SK-N-SH treated with all-trans-retinoic acid at 6 μM for 48 hours (cell line): ENCODE measurements at places on chromosomes 11 and 22.

GRCh38 chr11:7514099-7514591 is 346 bp downstream of the PPFIBP2 start:
- no peak; the same call in 1 of the 3 replicates for ATAC-seq

DNA sequence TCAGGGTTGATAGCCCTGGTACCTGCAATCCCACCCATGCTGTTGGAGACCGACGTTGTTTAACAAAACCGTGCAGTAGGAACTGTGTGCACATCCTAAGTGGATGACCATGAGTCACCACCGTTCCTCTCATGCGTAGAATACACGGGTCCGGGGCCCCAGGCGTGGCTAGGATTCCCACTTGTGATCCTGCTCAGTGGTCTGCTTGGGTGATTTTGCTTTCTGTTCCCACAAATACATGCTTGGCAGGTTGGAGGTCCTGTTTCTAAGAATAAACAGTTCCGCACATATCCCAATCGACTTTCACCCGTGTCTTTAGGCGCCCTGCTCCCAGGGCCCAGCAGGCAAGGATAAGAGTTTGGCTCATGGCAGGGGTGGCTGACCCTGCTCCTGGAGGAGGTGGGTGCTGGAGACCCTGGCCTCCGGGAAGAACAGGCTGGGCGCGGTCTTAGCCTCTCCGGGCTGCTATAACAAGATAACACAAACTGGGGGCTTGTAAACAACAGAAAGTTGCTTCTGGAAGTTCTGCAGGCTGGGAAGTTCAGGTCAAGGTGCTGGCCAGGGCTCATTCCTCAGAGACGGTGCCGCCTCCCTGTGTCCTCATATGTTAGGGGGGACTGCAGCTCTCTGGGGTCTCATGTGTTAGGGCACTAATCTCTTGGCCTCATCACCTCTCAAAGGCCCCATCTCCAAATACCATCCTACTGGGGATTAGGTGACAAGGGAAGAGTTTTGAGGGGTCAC is 1028.3 kb downstream of the BRD1 start:
- ATAC-seq = no peak

DNA sequence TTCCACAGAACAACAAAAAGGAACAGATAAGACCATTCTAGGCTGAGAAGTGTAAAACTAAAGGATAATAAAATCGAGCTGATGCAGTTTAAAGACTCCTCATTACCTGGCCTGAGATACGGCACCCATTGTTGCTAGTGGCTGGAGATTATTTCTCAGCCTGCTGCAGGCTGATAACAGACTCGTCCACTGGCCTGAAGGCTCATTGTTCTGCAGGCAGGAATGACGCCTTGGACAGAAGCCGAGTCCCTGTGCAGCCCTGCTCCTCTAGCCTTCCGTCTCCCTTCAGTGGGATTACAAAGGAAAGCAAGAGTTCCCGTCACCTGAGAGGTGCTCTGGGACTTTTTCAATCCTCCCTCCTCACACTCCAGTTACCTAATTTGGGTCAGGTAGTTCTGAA is 1065.3 kb downstream of the OPCML start:
- no peak for ATAC-seq

DNA sequence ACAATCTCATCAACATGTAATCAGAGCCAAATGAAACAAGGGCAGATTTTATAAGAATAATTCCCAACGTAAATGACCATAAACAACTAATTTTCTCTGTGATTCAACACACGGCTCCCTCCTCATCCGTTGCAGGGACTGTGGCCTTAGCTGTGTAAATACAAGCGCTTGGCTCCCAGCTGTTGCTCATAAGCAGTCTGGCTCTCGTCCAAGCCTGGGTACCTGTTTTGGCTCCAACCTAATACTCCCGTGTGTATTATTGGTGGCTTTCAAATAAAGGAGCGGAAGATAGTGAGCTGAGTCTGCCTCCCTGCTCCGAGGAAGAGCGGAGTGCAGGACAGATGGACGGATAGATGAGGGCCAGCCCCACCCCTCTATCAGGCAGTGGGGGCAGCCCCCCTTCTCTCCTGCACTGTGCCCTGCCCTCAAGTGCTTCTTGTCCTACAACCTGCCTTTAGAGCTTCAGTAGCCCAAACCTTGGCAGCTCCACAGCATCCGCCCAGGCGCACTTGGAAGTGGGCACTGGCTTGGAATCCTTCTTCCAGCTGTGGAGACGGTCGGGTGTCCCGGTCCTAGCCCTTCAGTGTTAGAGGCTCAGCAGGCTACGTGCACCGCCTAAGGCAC is 670.9 kb downstream of the BRD1 start:
- no peak for ATAC-seq

- no peak for ATAC-seq
Measured at GRCh38 chr11:75289511-75289760, 48.9 kb downstream of the TPBGL start.

GRCh38 chr22:27340047-27340446 is 461.5 kb downstream of the MN1 start:
- ATAC-seq = no peak

DNA sequence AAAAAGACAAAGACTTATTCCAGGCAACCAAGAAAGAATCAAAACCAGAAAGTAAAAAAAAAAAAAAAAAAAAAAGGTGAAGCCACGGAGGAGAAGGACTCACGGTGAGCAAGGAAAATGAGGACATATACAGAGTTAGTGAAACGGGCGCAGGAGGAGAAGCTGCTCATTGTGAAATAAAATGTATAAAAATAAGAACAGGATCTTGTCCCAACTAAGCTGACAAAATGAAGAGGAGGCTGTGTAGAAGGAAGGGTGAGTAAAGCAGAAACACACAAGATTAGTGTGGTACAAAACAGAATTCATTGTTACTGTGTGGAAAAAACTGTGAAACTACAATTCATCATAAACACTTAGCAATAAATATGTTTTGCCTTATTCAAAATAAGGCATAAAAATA is 7.6 kb downstream of the IL17REL start:
- no peak for ATAC-seq

DNA sequence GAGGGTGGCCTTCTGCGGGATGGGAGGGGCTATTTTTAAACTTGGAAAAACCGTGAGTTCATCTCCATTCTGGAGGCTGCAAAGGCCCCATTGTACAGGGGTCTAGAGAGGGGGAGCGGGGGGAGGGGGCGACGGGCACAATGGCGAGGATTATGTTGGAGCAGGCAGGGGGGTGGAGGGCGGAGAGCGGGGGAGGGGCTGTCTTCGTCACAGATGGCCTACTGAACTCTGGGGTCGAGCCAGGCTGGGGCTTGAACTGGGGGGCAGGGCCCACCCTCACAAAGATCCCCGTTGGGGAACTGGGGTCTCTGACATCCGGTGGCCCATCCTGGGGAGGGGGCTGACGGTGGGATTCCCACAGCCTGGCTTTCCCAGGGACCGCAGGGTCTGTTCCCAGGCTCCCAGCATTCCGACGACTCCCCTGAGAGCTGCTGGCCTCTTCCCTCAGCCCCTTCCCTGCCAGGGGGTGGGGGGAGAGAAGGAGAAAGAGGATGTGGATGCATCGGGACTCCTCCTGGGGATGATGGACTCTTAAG is 3.4 kb upstream of the MCAM start:
- ATAC-seq = no peak

GRCh38 chr22:28821452-28821851 is 21.1 kb upstream of the XBP1 start:
- no peak for ATAC-seq

DNA sequence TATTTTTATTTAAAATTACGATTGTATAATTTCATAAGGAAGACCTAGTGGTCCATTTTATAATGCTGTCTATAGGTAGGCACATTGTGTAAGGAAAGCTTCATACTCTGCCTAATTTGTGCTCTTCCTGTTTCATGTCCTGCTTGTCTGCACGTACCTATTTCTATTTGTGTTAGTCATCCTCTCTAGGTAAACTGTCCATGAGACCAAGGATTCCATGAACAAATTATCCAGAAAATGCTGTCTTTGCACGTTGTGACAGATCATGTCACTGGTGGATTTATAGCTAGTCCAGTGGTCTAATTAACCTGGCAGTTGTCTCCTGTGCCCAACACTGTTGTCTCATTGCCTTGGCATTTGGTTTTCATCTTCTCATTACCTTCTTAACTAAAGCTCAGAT is 44.7 kb downstream of the DNAJC24 start:
- ATAC-seq = no peak

DNA sequence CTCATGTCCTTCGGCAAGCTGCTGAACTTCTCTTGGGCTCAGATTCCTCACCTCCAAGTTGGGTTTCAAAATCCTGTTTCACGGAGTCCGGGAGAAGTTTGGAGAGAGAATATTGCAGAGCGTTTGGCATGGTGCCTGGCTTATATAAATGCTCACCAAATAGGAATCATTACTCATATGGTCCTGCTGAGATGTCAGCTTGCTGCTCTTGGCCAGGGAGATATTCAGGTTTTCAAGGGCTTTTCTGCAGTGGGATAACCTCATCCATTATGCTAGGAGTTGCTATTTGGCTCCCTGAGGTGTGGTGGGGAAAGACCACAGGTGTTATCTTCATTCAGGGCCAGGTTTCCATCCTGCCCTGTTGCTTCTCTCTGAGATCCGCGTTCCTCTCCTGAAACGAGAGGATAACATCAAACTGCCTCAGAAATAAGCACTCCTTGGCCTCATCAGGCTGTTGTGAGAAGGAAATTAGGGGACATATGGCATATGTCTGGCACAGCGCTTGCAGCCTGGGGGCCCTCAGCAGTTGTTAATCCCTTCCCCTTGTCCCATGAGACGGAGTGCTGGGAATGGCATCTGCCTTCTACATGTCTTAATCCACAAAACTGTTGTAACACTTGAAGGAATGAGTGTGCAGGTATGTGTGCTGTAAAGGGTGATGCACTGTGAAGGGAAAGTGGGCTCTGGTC is 29.9 kb upstream of the ACER3 start:
- peak; percentile 44; the same call in 2 of the 3 replicates for ATAC-seq

DNA sequence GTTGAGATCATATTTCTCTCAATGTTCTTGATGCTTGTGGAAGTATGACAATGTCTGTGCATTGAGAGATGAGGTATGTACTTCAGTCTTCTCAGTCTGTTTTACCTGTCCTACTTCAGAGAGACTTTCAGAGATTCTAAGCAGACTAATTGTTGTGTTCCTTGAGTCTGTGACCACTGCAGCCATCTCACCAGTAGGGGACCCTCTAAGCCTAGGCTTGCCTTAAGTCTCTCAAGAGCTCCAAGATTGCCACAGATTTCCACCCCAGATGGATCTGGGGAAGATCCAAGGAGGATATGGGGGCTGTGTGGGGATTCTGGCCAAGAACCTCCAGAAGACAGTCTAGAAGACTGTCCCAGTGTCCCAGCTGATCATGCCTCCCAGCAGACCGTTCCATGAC is 179.9 kb upstream of the PLET1 start:
- ATAC-seq = no peak

- no peak for ATAC-seq
Measured at GRCh38 chr11:118896472-118896913, 12.8 kb downstream of the CXCR5 start.

DNA sequence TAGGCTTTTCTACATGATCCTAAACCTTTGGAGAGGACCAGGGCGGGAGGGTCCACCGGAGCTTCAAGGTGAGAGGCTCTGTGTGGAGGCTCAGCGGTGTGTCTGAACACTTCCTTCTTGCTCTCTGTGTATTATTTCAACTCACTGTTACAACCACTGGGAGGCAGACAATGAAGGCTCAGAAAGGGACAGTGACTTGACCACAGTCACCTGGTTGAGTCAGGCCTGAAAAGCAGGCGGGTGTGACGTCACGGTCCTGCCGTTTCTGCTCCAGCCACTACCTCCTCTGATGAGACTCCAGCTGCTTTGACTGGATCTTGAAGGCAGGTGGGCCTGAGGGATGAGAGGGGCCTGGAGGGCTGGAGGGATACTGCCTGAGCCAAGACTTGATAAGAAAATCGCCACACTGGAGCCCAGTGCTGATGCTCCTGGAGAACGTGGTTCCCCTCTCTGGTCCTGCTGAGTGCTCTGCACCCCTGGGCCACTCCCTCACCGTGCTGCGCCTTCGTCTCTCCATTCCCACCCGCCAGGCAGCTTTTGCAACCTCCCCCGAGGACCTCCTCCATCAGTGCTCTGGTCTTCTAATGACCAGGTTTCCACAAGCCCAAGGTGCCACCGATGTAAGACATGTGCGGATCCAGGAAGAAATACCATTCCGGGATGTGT is 27.9 kb downstream of the KCNC1 start:
- ATAC-seq = no peak

DNA sequence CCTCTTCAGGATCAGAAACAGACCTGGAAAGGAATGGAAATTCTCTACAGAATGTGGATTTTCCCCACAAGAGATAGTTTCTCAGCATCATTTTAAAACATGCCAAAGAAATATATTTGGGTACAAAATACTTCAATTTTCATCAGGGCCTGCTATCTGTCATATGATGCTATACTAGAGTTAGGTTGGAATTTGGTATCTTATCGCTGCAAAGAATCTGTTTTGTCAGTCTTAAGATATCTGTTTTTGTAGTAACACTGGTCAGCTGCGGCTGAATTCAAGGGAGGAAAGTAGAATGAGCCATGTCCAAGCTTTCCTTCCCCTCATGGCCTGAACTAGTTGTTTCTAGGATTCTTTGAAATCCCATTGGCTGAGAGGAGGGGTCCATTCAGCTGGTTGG is 806.4 kb downstream of the KCNA4 start:
- ATAC-seq = no peak

GRCh38 chr22:27723158-27723557 is 78.4 kb downstream of the MN1 start:
- ATAC-seq = no peak

GRCh38 chr11:117435326-117435725 is 107.7 kb downstream of the CEP164 start:
- ATAC-seq = no peak
